GM23248 (cell line): ENCODE measurements at places on chromosomes 11 and 22.

DNA sequence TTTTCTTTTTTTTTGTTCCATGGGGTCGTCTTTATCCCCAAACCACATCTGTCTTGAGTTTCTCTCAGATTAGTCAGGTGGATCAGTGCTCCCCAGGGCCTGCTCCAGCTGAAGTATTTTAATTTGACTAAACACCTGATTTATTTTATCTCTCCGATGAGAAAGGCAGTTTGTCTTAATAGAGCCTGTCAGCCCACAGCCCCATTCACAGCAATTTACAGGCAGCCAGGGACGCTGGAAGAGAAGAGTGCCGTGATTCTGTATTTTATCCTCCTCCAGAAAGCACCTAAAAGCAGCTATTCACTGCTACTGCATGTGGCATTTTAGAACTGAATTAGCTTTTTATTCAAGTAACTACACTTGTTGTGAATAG lies 164.5 kb downstream of the SOX6 start:
- H3K27me3 ChIP-seq: no peaks in the 10 kb centered on the region
- DNase-seq: no peak
- H3K27ac ChIP-seq: no peak overlapping the region

DNA sequence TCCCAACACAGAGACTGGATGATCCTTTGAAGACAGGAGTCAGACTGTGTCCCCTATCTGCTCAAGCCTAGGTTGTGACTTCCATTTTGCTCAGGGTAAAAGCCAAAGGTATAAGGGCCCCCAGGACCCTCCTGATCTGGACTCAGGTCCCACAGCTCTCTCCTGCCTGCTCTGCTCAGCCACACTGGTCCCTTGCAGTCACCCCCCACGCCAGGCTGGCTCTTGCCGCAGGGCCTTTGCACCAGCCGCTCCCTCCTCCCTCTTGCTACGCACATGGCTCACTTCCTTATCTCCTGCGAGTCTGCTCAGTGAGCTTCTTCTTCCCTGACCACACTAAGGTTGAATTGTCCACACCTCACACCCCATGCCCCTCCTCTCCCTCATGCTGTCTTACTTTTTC lies 28.4 kb upstream of the CACNG2 start:
- 0 out of 2 replicates have a peak, but pooled peaks cover 3% of the 10 kb centered on the region for H3K4me1 ChIP-seq
- no peak overlapping the region for H3K4me3 ChIP-seq
- DNase-seq: no peak
- H3K27ac ChIP-seq: no peak overlapping the region
- H3K27me3 ChIP-seq: peaks cover 36% of the 10 kb centered on the region
- no peaks in the 10 kb centered on the region for H3K36me3 ChIP-seq

- H3K4me1 ChIP-seq: no peaks in the 10 kb centered on the region
- H3K27me3 ChIP-seq: no peaks in the 10 kb centered on the region
Measured at GRCh38 chr11:116422556-116422955, 350.2 kb downstream of the BUD13 start.

GRCh38 chr22:37618072-37618656 lies 9.5 kb downstream of the GGA1 start:
- H3K4me3 ChIP-seq: no peak overlapping the region
- no peak for DNase-seq
- no peaks in the 10 kb centered on the region for H3K4me1 ChIP-seq
- no peak overlapping the region for H3K27ac ChIP-seq
- H3K27me3 ChIP-seq: no peaks in the 10 kb centered on the region

DNA sequence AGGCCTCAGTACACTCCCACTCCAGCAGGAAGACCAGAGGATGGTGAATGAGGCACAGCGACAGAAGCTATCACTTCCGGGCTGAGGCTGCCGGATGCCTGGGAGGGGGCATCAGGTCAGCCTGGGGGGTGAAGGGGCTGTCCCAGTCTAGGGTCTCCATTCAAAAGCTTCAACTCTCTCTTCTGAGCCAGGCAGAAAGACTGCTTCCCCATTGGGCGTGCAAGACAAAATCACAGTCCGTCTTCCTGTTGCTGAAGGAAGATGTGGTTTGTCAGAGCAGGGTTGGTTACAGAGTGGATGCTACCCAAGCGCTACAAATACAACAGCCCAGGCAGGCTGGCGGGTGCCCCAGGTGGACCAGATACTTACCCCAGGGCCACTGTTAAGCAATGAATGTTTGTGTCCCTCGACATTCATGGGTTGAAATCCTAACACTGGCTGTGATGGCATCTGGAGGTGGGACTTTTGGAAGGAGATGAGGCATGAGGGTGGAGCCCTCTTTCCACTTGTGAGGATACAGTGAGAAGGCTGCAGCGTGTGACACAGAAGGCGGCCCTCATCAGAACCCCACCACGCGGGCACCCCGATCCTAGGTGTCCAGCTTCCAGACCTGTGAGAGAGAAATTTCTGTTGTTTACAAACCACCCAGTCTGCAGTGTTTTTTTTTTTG lies 12.0 kb downstream of the UPK3A start:
- H3K27me3 ChIP-seq: no peaks in the 10 kb centered on the region
- no peak for DNase-seq
- no peaks in the 10 kb centered on the region for H3K36me3 ChIP-seq
- no peak overlapping the region for H3K27ac ChIP-seq
- H3K4me1 ChIP-seq: peaks cover 2% of the 10 kb centered on the region; the same call in 1 of the 2 replicates

DNA sequence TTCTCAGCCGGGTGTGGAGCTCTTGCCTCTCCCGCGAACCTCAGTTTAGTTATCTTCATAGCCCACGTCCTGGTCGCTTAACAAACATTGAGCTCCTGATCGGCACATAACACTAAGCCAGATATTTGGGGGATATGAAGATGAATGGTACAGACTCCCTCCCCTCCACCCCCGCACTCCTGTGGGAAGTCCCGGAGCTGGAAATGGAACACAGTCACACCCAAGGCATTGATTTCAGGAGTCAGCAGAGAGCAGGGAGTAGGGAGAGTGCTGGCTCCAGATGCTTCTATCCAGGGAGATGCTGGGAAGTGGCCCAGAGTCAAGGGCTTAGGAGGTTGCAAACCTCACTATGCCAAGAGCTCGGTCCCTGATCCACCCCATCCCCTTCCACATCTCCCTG lies 26.1 kb upstream of the CABP7 start:
- no peak overlapping the region for H3K4me3 ChIP-seq
- no peaks in the 10 kb centered on the region for H3K4me1 ChIP-seq
- H3K36me3 ChIP-seq: peaks cover 13% of the 10 kb centered on the region; the same call in 1 of the 2 replicates
- no peak overlapping the region for H3K27ac ChIP-seq
- no peaks in the 10 kb centered on the region for H3K27me3 ChIP-seq
- DNase-seq: peak; percentile 16

DNA sequence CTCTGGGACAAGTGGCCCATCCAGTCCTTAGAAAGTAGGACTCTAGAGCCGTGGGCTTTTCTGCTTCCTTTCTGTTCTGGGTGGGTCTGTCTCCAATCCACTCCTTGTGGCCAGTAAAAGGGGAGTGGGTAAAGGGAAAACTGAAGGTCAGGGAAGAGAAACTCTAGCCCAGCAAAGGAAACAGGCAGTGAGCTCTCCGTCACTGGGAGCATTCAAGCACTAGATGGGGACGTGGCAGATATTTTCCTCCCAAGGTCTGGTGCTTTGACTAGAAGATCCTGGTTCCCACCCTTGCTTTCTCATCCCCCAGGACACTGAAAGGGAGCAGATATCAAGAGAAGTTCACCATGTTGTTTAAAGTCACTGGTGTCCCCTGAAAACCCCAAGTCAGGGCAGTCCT lies 42.2 kb downstream of the MACROD1 start:
- peaks cover 11% of the 10 kb centered on the region for H3K4me1 ChIP-seq
- no peaks in the 10 kb centered on the region for H3K27me3 ChIP-seq
- DNase-seq: no peak
- H3K4me3 ChIP-seq: no peak overlapping the region
- no peaks in the 10 kb centered on the region for H3K36me3 ChIP-seq

DNA sequence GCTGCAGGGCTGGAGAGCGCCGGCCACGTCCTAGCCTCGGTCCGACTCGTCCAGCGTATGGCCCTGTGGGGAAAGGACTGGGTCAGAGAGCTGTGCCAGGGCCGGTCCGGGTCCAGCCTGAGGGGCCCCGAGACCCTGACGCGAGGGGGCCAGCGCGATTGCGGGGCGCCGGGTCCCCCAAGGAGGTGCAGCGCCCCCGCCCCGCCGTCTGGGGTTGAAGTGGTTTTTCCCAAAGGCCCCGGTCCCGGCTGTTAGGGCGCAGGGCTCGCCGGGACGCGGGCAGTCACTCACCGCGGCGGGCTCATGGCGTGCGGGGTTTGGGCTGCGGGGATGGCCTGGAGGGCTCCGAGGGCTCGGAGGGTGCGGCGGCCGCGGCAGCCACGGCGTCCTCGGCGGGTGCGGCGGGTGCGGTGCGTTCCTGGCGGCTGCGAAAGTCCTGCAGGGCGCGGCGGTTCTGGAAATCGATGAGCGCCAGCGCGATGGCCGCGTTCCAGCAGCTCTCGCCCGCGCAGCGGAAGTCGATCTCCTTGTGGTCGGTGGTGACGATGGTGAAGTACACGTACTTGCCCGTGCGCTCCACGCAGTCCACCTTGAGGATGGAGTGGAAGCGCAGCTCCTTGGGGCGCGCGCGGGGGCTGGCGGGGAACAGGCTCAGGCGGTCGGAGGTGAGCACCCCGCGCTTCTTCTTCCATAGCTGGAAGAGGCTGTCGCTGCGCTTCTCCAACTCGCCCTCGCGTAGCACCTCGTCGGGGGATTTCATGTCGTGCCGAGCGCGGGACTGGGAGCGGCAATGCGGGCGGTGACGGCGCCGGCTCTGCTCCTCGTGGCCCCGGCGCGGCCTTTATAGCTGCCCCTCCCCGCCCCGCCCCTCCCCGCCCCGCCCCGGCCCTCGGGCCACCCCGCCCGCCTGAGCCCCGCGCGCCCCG lies at the start of gene PHLDA2:
Gene PHLDA2, minus strand, starts transcription at position 816 of the 926 bp plus-strand sequence. Its CDS starts 56 bp downstream, at position 760.
- peak; percentile 92 for DNase-seq
- H3K27ac ChIP-seq: peak within 1 kb of the TSS; percentile 66
- peaks cover 14% of the 10 kb centered on the region for H3K4me1 ChIP-seq
- H3K4me3 ChIP-seq: peak within 1 kb of the TSS; percentile 78

DNA sequence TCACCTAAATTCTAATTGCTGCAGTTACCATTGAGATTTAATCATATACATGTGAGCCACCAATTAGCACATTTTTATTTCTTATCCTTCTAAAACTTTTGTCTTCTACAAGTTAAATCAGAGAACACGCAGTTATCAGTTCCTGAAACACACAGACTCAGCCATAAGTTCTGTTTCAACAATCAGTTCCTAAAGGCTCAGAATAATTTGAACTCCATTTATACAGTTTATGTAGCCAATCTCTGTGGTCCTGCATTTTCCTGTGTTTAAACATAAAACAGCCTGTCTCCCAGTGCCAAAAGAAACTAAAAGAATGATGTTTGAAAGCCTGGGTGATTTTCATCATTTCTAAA lies 2.9 kb downstream of the PLAAT3 start:
- H3K27ac ChIP-seq: no peak overlapping the region
- H3K27me3 ChIP-seq: no peaks in the 10 kb centered on the region

- H3K27ac ChIP-seq: no peak overlapping the region
- DNase-seq: no peak
- H3K4me1 ChIP-seq: no peaks in the 10 kb centered on the region
- no peaks in the 10 kb centered on the region for H3K36me3 ChIP-seq
- H3K4me3 ChIP-seq: no peak overlapping the region
- H3K27me3 ChIP-seq: no peaks in the 10 kb centered on the region
Measured at GRCh38 chr11:93249459-93250220, 51.8 kb upstream of the SLC36A4 start.

DNA sequence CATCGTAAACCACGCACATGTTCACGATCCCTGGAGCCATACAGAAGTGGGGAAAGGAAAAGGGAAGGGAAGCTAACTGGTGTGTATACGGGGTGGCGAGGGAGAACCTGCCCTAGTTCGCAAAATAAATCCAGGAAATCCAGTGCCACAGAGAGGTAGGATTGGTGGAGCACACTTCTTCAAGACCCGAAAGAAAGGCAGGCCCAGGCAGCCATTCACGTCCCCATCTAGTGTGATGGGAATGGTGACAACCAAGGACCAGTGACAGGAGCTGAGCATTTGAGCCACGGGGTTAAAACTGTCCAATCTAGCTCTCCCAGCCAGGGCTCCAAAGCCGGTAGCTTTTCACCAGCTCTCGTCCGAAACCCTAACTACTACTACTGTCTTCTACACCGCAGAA lies 53.7 kb downstream of the IGSF9B start:
- no peak overlapping the region for H3K4me3 ChIP-seq
- H3K36me3 ChIP-seq: no peaks in the 10 kb centered on the region

DNA sequence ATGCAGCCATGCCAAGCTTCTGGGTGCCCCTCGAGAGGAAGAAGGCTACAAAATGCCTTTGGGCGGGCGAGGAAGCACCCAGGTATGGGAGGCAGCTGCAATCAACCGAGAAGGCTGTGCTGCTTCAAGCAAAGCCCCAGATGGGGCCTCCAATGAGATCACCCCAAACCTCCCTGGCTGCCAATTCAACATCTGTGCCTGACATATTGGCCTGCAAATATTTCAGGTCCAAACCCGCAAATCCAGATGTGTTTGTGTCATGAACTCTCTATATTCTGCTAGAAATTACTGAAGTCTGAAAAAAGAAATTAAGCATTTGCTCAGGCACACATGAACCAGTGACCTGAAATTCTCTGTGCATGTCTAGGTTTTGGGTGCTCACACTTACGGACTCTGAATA lies 78.8 kb upstream of the RCN1 start:
- H3K36me3 ChIP-seq: no peaks in the 10 kb centered on the region
- H3K27me3 ChIP-seq: peaks cover 37% of the 10 kb centered on the region
- DNase-seq: no peak
- H3K4me3 ChIP-seq: no peak overlapping the region
- no peak overlapping the region for H3K27ac ChIP-seq

- no peaks in the 10 kb centered on the region for H3K27me3 ChIP-seq
- H3K27ac ChIP-seq: no peak overlapping the region
- no peaks in the 10 kb centered on the region for H3K36me3 ChIP-seq
- peaks cover 16% of the 10 kb centered on the region for H3K4me1 ChIP-seq
Measured at GRCh38 chr11:95675585-95675984, 114.0 kb downstream of the FAM76B start.

DNA sequence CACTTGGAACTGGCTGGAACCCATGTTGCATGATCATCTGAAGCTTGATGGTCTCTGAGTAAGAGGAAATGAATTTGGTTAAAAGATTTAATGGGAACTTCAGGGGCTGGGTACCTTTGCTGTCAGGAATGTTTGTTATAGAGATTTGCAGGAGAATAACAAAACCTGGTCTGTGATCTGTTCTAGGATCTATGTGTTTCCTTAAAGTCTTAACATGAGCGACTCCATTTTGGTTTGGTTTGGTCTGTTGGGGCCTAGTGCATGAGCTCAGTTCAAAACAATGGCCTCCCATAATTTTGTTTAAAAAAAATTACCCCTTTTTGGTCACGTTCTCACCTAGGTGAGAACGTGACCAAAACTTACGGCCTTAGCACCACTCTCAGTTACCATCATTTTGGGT lies 28.1 kb downstream of the TSKU start:
- 0 out of 2 replicates have a peak, but pooled peaks cover 7% of the 10 kb centered on the region for H3K4me1 ChIP-seq
- no peak overlapping the region for H3K4me3 ChIP-seq
- H3K27me3 ChIP-seq: no peaks in the 10 kb centered on the region
- no peak overlapping the region for H3K27ac ChIP-seq

- peaks cover 22% of the 10 kb centered on the region for H3K4me1 ChIP-seq
- H3K36me3 ChIP-seq: no peaks in the 10 kb centered on the region
- no peaks in the 10 kb centered on the region for H3K27me3 ChIP-seq
- H3K4me3 ChIP-seq: no peak overlapping the region
- H3K27ac ChIP-seq: peak overlapping the region; percentile 41
Measured at GRCh38 chr11:8928981-8929615, 3.6 kb downstream of the C11orf16 start.
